ENCODE measurements at places on chromosomes 2 and 18.

DNA sequence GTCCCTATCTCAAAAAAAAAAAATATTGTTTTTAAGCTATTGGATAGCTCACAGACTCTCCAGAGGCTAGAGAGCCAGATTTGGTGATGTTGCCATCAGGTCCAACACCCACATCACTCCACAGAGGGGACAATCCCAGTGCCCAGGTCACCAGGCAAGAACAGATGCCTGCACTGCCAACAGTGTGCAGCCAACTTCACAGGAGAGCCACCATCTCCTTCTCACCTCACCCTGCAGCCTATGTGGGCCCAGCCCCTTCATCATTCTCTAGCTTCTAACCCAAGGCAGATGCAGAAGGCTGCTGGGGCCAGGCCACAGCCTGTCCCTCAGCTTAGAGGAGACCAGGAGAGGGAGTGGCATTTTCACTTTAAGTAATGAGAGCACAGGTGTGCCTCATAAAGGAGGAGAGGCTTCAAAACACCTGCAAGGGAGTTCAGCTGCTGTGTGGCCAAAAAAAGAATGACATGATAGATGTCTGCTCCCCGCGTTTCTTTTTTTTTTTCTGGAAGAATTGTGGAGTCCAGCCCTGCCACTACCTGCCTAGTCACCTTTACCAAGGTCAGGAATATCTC is 98.0 kb upstream of the ZSWIM2 start:
- no peak for DNase-seq

- no peak for DNase-seq
These were observed 3.2 kb upstream of the MPP4 start for GRCh38 chr2:201701646-201702045.

DNA sequence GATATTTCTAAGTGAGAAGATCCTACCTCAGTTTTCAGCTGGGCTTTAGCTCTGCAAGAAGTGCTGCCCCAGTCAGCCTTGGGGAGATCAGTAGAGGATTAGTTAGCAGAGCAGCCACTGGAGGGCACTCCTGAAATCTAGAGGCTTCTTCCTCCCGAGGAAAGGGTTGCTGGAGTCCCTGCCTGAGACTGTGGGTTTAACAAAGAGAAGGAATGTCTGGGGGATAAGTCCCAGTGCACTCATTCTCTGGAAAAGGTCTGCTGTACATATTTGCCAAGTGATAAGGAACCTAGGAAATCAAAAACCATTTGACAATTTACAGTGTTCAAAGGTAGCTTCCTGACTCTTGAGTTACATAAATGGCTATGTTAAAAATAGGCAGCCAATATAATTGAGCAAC is 207.2 kb downstream of the SLC8A1 start:
- no peak for DNase-seq

DNA sequence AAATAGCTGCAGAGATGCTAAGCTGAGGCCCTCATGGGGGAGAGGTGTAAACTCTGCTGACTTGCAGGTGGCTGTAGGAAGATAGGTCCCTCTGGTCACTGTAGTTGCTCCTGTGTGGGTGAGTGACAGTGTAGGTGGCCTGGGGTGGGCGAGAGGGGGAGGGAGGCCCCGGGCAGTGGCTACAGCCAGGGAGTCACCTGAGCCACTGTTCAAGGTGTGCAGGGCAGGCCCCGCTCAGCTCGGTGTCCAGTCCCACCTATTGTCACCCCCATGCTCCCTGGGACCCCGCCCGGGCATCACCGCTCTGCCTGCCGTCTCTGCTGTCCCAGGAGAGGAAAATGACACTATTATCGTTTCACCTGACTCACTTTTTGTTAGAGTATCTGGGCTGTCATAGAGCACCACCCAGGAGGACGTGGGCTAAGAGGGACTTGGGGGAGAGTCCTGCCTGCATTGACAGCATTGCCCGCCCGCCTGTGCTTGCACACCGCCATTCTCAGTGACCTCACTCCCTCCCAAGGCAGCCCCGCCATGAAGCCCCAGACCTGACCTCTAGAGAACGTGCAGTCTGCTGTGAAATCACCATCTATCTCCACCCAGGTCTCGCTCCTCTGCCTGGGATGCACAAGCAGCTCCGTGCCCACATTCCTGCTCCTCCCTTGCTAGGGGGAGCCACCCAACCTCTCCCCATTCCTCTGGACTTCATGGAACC is 29.2 kb downstream of the COPS9 start:
- no peak for DNase-seq

GRCh38 chr2:122514451-122514996 is 759.1 kb downstream of the TSN start:
- DNase-seq: no peak

GRCh38 chr2:74261204-74261864 is 62.9 kb downstream of the MTHFD2 start:
- DNase-seq: no peak

- no peak for DNase-seq
These were observed 591 bp upstream of the LDLRAD4 start for GRCh38 chr18:13217971-13218367.

GRCh38 chr2:8229546-8229986 is 452.3 kb upstream of the ID2 start:
- DNase-seq: peak; percentile 20

DNA sequence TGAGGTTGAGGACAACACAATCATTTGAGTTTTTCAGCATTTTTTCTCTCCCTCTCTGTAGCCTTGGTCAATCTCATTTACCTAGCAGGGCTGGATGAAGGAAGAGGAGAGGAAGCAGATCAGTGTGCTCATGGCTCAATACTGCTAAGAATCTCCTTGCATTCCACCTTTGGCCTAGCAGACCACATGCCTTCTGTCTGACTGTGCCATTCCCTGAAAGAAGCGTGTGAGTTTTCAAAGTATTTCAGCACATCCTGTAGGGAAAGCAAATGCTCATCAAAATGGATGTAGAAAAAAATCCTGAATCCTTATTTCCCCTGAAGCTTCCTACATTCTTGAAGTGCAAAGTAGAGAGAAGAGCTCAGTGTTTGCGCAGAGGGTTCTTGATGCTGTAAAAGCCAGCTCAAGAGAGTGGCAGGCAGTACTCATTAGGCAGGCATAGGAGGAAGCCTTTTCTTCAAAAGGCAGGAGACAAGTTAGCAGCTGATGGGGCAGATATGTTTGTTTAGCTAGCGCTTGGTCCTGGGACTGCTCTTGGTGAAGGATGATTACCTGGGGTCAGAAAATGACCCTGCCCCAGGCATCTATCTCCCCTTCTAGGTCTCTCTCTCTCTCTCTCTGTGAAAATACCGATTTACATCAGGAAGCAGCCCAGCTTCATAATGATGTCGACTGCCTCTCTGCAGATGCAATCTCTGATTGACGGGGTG is 14.4 kb upstream of the PIK3C3 start:
- DNase-seq: no peak

DNA sequence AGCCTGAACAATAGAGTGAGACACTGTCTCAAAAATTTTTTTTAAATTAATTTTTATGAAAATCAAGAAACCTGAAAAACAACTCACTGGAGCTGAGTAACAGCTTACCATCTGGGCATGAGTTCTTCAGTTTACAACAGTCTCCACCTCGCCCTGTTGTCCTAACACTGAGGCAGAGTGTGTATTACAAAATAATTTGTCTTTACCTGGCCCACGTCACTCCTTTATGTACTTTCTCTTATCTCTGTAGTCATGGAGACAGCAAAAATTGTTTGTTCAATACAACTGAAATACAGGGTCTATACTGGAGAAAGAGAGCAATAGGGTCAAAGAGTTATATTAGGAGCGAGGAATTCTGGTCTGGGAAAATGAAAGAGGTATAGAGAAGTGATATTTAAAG is 48.1 kb downstream of the CYTIP start:
- no peak for DNase-seq

GRCh38 chr2:37558623-37559022 is 112.8 kb downstream of the CDC42EP3 start:
- no peak for DNase-seq

GRCh38 chr2:201006704-201007103 is 43.2 kb upstream of the ORC2 start:
- DNase-seq: no peak

DNA sequence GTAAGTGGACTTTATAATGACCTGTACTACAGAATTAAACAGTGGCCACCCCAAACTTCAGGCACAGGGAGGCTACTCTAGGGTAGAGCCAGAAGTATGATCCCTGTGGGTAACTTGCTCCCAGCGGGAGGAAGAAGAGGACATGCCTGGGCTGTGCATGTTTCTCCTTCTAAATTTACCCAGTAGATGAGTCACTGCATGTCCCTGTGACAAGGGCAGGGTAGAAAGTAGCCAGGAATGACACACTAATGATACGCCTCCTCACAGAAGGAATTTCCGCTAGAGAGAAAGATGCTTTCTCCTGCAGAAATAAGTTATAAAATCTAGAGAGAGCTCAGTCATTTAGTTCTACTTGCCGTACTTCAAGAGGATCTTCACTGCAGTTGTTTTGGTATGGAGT is 7.5 kb downstream of the ACYP2 start:
- no peak for DNase-seq

DNA sequence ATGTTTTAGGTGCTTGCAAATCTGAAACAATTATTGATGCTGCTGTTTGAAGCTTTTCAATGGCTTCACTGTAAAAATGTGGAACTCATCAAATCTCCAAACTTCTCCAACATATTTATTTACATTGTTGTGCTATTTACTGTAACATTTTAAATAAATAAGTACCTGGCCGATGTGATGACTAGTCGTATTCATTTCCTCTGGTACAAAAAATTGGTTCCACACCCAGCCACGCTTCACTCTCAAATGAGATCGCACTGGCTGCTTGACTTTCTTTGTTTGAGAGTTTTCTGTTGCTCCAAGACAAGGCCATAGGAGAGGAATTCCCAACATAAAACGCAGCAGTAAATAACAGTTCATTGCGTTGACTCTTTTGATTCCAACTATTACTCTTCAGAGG is 32.0 kb downstream of the CDH19 start:
- DNase-seq: no peak
